Glomerular endothelial cell (primary cell): ENCODE measurements at places on chromosomes 16 and 17.

- no peak for DNase-seq
Measured at GRCh38 chr16:54007504-54007903, 279.1 kb downstream of the IRX3 start.

- no peak for DNase-seq
Measured at GRCh38 chr16:47213761-47214440, 70.2 kb upstream of the NETO2 start.

GRCh38 chr17:79062691-79063090 lies 11.9 kb upstream of the ENGASE start:
- DNase-seq: no peak

GRCh38 chr17:2124391-2124790 lies 69.5 kb downstream of the HIC1 start:
- no peak for DNase-seq

- DNase-seq: no peak
Measured at GRCh38 chr17:31537565-31538011, 146.1 kb downstream of the RAB11FIP4 start.

- no peak for DNase-seq
Measured at GRCh38 chr17:72175263-72175662, 54.4 kb downstream of the SOX9 start.

- DNase-seq: no peak
Measured at GRCh38 chr17:9208381-9209105, 187.2 kb downstream of the NTN1 start.

DNA sequence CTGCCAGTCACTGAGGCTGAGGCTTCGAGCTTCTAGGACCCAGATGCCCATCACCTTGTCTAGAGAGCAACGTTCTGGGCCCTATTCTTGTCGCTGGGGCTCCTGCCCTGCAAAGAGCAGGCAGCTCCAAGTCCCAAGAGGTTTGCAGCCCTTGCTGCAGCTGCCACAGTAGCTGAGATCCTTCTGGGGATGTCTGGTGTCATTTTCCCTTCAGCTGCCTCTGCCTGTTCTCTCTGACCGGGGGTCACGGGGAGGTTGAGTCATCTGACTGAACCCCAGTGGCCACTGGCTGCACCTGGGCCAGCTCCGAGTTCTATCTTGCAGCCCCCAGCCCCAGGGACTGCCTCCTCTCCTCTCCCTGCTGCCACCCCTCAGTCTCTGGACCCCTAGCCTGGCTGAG lies 4.9 kb downstream of the WSCD1 start:
- no peak for DNase-seq

DNA sequence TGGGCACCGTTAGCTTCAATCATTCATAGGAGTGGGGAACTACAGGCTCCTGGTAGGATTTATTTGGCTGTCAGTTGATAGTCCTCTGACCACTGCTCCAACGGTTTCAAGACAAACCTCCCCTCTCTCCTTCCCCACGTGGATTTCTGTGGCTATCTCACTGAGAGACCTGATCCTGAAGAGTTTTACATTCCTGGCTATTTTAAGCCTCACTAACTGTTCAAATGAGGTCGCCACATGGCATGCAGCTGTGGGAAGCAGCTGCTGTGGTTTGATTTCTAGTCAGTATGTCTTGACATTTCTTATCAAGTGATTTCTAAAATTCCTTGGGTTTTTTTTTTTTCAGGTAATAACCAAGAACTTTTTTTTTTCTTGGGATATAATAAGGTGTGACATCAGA lies 38.3 kb downstream of the CDK5R1 start:
- DNase-seq: no peak

DNA sequence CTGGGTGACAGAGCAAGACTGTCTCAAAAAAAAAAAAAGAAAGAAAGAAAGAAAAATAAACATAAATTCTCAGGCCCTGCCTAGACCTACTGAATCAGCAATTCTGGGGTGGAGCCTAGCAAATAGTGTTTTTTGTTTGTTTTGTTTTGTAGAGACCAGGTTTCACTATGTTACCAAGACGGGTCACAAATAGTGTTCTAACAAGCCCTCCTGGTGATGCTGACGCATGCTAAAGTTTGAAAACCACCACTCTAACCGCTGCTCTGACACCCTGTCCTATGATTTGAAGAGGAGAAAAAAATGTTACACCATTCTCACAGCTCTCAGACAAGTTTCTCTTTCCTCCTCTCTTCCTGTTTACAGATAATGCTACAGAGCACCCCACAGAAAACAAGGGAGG lies 1.5 kb downstream of the MRPL10 start:
- no peak for DNase-seq

DNA sequence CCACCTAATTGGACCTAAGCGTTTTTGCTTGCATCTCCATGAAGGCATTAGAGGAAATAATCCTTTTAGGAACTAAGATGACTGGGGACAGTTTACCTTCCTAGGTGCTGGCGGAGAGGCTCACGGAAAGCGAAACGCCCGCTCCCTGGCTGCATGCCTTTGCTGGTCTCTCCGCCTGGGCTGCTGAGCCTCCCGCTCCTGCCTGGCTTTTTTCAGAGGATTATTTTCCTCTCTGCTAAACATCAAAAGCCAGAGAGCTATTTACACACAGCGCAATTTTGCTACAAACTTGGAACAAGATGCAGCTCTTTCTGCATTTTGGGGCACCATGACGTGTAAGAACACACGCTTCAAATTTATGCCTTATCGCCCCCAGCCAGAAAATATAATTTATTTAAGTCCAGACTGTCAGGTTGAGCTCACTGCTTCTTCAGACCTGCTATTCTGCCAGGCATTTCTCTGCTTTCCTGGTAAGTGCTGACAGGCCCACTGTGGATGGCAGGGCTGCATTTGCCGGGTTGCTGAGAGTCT lies 124.4 kb downstream of the SPACA3 start:
- DNase-seq: no peak

DNA sequence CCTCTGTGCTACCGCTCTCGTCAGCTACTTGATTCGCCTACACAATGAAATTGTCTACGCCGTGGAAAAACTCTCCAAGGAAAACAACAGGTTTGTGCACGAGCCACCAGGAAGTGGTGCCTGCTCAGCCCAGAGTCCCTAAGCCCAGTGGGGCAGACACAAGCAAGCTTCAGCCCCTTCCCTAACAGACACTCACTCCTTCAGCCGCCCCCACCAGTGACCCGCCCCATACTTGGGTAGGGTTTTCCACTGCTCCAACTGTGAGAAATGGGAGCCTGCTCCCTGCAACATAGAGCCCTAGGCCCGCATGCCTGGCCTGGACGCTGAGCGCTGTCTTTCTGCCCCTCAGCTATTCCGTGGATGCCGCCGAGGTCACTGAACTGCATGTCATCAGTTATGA lies 28.6 kb upstream of the ENDOV start:
- no peak for DNase-seq

DNA sequence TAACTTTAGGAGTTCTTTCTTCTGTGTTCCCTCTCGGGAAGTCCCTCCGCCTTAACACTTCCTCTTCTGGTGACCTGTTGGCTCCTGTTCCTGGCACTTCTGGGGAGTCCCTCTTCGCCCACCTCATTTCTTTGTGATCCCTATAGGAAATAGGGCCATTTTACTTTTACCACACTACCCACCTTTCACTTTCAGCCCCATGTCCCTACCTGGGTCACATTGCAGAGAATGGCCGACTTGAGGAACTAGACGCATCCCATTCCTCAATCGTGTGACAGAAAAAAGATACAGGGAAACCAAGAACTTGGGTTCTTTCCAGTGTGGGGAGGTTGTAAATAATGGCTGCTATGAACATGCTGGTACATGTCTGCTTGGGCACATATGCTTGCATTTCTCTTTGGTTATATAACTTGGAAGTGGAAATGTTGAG lies 6.6 kb downstream of the IL21R start:
- no peak for DNase-seq

- no peak for DNase-seq
Measured at GRCh38 chr16:57489229-57489628, 2.9 kb upstream of the DOK4 start.

- DNase-seq: no peak
Measured at GRCh38 chr16:17972460-17972943, 364.0 kb downstream of the NPIPA8 start.

DNA sequence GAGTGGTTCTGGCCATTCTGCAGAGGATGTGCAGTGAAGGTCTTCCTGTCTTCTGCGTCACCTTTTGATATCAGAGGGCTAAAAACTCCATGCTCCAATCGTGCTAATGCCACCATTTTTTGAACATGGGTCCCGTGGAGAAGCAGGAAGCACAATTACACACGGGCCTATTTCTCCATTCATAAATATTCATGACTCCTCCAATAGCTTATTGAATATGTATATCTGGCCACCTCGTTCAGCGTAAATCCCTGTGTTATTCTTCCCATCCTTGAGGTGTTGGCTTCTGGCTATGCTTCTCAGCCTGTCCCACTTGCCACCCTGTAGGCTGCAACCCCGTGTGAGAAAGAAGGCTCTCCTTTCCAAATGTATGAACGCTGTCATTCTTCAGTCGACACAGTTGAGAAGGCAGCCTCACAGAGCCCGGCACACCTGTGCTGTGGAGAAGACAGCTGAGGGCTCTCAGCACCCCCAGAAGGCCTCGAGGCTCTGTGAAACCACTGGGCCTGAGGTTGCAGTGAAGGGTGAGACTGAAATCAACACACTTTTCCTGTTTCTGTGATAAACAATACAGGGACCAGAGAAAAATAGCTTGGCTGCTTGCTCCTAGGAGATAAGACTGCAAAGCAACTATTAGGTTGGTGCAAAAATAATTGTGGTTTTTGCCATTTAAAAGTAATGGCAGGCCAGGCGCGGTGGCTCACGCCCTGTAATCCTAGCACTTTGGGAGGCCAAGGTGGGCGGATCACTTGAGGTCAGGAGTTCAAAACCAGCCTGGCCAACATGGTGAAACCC lies 4.9 kb upstream of the ANKRD40CL start:
- no peak for DNase-seq

DNA sequence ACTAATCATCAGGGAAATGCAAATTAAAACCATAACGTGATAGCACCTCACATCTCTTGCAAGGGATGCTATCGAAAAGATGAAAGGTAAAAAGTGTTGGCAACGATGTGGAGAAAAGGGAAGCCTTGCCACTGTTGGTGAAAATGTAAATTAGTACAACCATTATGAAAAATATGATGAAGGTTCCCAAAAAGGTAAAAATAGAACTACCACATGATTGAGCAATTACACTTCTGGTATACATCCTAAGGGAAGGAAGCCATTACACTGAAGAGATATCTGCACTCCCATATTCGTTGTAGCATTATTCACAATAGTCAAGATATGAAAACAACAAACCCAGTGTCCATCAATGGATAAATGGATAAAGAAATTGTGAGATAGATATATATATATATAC lies 21.5 kb downstream of the ABCA10 start:
- DNase-seq: no peak
